ENCODE measurements at places on chromosomes 7 and 10. TPM values are rescaled to one million over a fixed set of nuclear protein-coding genes. Genes with fewer than 3 reads are reported as not detected.

- DNase-seq: no peak
Observed at GRCh38 chr10:33706746-33707145, 372.3 kb upstream of the NRP1 start.

DNA sequence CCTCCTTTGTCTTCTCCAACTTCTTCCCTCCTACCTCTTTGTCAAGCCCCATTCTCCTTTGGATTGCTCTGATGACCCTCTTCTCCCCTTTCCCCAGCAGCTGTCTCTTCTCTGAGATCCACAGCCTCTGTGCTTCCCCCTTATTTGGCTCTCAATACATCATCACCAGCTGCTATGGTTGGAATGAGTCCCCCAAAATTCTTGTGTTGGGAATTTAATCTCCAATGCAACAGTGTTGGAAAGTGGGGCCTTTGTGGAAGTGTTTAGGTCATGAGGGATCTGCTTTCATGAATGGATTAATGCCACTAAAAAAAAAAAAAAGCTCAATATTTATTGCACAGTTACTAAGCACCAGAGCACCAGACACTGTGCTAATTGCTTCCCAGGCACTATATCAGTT lies 39.2 kb upstream of the FRMD4A start:
- DNase-seq: no peak

DNA sequence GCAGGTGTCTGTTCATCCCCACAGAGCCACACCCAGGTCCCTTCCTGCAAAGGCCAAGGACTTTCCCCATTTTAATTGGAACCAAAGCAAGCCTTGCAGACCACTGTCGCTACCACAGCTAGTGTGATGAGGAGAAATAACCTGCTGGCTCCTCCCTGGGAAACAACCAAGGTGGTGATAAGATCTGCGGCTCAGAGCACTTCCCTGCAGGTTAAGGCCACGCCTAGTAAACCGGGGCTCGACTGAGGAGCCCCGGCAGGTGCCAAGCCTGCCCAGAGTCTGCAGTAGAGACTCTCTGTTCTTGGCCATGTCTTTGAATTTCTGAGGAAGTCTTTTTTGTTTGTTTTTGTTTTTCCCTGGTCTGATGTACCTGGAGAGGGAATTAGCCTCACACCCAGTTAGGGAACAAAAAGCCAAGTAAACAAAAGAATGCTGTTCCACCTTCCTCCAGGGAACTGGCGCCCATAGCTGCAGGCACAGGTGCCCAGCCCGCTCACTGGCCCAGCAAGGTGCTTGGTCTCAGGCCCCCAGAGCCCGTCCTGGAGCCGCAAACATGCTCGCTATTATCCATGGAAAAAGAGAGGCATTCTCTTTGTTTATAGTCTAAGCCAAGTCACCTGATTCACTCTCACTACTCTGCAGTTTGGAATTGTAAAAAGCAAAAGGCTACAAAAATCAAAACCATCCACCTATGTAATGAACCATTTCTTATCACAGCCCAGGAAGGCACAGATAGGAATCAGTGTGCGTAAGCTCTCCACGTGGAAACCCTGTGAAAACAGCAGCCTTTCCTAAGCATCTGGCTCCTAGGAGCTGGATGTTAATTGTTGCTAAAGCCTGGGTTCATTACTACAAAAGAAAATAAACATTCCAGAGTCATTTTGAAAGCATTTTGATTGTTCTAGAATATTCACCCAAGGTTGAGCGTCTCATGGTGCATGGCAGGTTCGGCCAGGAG lies 2.7 kb downstream of the GPR146 start:
- no peak for DNase-seq

DNA sequence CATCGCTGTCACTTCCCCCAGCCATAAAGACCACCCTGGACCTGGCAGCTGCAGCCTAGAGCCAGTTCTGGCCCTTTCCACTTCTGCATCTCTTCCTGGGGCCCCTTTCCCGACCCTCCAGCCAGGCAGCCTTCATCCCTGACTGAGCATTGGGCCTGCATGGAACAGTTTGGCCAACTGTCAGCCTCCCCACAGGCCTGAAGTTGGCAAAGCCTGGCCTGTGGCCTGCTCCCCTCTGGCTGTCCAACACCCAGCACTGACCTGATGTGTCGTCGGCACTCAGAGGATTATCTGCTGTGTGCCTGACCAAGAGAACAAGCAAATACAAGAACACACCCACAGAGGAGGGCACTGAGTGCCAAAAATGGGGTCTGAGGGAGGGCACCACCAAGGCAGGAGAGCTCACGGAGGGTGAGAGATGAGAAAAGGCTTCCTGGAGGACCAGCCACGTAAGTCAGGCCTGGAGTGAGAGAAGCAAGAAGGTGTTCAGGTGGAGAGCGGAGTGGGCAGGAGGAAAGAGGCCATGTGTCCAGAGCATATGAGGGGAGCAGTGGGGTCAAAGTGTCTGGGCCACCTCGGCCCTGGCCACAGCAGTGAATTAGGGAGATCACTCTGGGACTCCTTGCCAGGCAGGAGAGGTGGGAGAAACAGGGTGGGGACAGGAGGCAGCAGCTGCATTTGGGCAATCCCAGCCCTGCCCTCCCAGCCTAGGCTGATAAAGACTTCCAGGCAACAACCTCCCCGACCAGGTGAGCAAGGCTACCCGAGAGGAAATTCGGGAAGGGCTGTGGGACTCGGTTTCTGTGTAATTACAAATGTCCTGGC lies 4.5 kb downstream of the GPRIN2 start:
- DNase-seq: no peak

- no peak for DNase-seq
Observed at GRCh38 chr7:158587162-158588084, at the start of gene PTPRN2. TSS of gene PTPRN2 (minus strand) at chr7:158587823.

GRCh38 chr10:107492389-107492788 lies 327.9 kb upstream of the SORCS1 start:
- DNase-seq: no peak

DNA sequence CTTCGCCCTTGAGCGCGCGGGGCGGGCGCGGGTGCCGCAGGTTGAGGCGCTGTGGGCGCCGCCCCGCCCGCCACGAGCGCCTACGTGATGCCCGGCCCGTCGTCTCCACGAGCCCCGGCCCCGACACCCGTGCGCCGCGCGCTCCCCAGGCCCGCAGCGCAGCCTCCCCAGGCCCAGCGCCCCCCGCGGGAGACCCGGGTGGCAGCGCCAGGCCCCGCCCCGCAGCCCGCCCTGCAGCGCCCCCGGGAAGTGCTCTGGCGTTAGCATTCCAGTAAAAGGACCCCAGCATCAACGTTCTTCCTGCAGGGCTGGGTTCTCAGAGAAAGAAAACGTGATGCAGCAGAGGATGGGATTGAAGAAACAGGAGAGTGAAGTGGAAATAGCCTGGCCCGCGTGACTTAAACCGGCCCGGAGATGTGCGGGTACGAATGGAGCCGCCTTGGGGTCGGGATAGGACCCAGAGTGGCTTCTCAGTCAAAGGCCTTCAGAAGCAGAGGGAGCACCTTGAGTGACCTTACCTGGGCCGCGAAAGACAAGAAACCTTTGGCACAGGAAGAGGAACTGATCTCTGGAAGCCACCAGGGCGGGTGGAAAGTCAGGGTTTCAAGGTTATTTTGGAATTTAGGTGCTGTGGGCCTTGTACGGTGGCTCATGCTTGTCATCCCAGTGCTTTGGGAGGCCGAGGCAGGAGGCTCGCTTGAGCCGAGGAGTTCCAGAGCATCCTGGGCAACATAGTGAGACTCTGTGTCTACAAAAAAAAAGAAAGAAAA lies 1.8 kb downstream of the PFKP start:
- peak; percentile 55 for DNase-seq

DNA sequence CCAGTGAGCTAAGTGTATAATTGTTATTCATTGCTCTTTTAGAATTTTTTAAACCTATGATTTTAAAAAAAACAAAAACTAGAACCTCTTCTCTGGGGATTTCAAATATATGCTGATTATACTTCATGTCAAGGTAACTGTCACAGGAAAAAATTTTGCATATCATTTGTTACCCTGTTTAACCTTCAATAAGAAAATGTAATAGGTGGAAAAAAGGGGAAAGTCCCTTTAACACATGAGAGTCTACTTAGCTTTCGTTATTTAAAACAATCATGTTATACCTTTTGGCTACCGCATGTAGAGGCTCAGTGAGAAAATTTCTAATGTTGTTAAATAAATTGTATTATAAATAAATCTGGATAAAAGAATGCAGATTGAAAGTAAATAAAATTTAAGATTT lies 190.1 kb upstream of the AKR1E2 start:
- no peak for DNase-seq

GRCh38 chr7:13846386-13846785 lies 143.1 kb downstream of the ETV1 start:
- no peak for DNase-seq

DNA sequence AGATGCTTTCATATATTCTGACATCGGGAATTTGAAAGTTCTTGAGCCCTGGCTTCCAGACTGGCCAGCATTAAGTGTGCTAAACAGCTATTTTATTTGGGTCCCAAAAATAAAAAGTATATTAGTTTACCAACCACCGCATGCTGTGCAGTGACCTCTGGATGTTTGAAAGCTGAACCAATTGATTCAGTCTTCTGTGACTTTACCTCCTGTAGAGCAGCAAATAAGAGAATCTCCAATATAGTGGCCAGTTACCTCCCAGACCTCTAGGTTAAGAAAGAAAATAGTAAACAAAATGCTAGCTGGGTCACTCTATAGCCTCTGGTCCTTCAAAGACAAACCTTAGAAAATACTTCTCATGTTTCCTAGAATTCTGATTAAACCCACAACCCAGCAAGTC lies 424.6 kb upstream of the NFE2L3 start:
- no peak for DNase-seq

DNA sequence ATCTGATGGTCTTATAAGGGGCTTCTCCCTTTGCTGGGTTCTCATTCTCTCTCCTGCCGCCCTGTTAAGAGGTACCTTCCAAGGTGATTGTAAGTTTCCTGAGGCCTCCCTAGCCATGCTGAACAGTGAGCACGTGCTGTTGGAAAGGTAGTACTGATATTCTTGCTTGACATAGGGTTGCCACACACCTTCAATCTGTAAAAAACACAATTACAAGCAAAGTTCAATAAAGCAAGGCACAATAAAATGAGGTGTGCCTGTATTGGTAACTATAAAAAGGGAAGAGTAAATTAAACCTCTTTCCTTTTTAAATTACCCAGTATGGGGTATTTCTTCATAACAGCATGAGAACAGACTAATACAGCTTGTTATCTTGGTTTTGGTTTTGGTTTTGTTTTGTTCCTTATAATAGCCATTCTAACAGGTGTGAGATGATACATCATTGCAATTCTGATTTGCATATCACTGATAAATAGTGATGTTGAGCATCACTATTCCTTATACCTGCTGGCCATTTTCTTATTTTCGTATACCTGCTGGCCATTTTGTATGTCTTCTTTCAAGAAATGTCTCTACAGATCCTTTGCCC lies 164.9 kb upstream of the TRIM24 start:
- no peak for DNase-seq

GRCh38 chr10:17533731-17534130 lies 79.3 kb upstream of the ST8SIA6 start:
- no peak for DNase-seq

- no peak for DNase-seq
Observed at GRCh38 chr10:36647540-36647939, 477.9 kb upstream of the ANKRD30A start.

- no peak for DNase-seq
Observed at GRCh38 chr10:126177417-126178030, 210.8 kb downstream of the ADAM12 start.

DNA sequence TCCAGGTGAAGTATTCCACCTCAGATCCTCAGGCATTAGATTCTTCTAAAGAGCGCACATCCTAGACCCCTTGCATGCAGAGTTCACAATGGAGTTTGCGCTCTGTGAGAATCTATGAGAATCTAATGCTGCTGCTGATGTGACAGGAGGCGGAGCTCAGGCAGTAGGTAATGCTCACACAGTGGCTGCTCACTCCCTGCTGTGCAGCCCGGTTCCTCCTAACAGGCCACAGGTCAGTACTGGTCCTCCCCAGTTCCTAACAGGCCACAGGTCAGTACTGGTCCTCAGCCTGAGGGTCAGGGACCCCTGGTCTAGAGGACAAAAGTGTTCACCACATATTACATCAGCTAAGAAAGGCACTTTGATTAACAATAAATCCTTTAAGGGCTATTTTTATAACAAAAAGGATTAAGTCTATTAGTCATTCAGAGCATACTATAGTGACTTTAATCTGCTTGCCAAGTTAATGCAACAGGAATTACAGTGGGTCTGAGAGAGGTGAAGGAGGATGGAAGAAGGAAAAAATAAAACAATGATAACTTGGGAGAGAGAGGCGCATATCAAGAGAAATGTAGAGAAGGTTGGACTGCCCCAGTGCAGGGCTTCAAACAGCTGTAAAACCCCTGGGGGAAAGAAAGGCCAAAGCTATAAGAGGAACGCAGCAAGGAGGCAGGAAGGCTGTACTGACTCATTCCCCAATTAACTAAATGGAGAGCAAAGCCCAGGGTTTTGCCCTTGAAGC lies 49.2 kb downstream of the CUL2 start:
- no peak for DNase-seq

GRCh38 chr10:1054684-1055083 lies 1.5 kb upstream of the WDR37 start:
- no peak for DNase-seq

DNA sequence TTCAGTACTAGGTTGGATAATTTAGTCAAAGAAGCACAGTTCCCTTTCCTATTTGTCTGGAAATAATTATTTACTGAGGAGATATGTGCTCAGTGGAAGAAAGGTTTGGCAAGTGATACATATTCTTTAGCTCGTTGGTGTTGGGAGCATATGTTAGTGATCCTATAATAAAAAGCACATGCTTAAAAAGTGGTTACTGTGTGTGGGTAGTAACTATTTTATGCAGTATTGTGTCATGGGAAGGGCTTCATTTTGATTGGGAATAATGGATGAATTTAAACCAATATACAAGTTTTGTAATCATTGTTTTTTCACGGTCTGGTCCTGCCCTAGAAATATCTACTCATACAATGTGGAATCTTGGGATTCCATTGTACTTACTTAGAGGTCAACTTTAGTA lies 188.7 kb upstream of the PPP1R3A start:
- DNase-seq: no peak

DNA sequence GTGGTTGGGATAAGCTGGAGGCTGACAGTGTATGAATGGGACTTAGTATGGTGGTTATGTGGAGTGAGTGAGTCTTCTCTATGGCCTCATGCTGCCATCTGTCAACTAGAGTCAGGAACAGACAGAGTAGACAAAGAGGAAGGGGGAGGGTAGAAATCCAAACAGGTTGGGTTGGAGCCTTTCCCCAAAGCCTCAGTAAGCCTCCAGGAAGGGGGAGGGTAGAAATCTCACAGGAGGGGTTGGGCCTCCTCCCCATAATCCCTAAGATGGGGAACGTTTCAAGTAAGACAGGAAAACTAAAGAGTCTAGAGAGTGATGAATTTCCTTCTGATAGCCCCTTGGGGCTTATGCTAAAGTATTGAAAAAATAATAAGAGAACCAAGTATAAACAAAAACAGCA lies 2.0 kb upstream of the AKR1B15 start:
- no peak for DNase-seq

SFRP5 gene
- total RNA-seq: not detected

EBF3 gene
- not detected for total RNA-seq

DPP6 gene
- not detected for total RNA-seq

ANXA8 gene
- not detected for total RNA-seq

IKZF1 gene
- 163 TPM for total RNA-seq

TMEM213 gene
- not detected for total RNA-seq

SLC29A4 gene
- 0.44 TPM for total RNA-seq

EN2 gene
- not detected for total RNA-seq

HGF gene
- total RNA-seq: not detected

SLC13A4 gene
- total RNA-seq: not detected

Measured in OCI-LY7 (cell line).